ENCODE measurements at places on chromosomes 12 and 14.

DNA sequence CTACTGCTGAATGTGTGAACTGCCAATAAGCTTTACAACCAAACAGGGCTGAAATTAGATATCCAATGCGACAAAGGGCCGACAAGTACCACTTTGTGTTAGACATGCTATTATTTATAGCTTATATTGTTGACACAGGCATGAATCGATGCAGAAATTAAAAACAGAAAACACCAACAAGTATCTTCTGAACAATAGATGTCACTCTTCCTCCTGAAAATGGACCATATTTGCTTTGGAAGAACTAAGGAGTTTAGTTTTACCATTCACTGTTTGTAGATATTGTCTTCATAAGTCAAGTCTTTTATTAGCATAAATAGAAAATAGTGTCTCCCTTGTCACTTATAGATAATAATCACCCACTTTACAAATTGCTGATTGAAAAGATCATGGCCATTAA lies 86.5 kb downstream of the LRIG3 start:
- no peak for DNase-seq
- H3K27ac ChIP-seq: no peak overlapping the region
- H3K36me3 ChIP-seq: no peaks in the 10 kb centered on the region
- no peaks in the 10 kb centered on the region for H3K4me1 ChIP-seq
- H3K27me3 ChIP-seq: no peaks in the 10 kb centered on the region

DNA sequence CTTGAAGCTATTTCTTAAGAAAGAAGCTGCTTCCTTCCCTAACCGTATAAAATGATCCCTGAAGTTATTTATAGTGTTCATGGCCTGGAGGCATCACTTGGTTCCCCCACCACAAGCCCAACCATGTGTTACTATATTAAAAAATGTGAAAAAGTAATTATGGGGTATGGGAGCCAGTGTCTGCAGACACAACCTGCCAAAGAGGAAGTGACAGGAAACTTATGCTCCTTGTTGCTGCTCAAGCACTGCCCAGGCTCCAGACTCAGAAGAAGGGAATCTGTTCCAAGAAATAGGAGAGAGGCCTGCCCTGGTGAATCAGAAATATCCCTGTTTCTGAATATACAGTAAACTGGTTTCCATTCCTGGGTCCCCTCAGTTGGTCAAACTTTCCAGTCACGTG lies 217.2 kb upstream of the BMP4 start:
- no peak overlapping the region for H3K27ac ChIP-seq
- no peak for DNase-seq
- peaks cover 7% of the 10 kb centered on the region for H3K4me1 ChIP-seq
- H3K36me3 ChIP-seq: no peaks in the 10 kb centered on the region

DNA sequence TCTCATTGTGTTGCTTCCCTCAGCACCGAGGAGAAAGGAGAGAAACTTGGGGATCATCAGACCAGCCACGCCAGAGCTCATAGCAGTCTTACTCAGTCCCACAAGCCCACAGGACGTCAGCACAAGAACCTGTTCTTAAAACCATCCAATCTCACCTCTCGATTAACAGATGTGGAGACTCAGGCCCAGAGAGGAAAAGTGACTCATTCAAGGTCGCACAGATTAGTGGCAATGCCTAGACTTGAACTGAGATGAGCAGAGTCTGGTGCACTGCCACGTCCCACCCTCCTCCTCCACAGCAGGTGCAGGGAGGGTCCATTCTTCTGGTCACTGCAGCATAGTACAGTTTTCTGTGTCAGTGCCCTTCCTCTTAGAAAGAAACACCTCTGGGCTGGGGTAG lies 154.9 kb upstream of the PZP start:
- H3K36me3 ChIP-seq: no peaks in the 10 kb centered on the region
- peaks cover 23% of the 10 kb centered on the region for H3K27me3 ChIP-seq
- no peak overlapping the region for H3K27ac ChIP-seq
- peaks cover 48% of the 10 kb centered on the region for H3K4me1 ChIP-seq

GRCh38 chr12:52119398-52120254 lies 40.1 kb downstream of the SMIM41 start:
- DNase-seq: peak; percentile 63
- no peak overlapping the region for H3K27ac ChIP-seq
- H3K27me3 ChIP-seq: peaks cover 38% of the 10 kb centered on the region
- H3K4me1 ChIP-seq: peaks cover 37% of the 10 kb centered on the region
- no peaks in the 10 kb centered on the region for H3K36me3 ChIP-seq

- DNase-seq: no peak
- no peak overlapping the region for H3K4me3 ChIP-seq
- no peak overlapping the region for H3K27ac ChIP-seq
- no peaks in the 10 kb centered on the region for H3K4me1 ChIP-seq
- H3K36me3 ChIP-seq: no peaks in the 10 kb centered on the region
Observed at GRCh38 chr12:23380419-23381100, 568.9 kb downstream of the SOX5 start.

DNA sequence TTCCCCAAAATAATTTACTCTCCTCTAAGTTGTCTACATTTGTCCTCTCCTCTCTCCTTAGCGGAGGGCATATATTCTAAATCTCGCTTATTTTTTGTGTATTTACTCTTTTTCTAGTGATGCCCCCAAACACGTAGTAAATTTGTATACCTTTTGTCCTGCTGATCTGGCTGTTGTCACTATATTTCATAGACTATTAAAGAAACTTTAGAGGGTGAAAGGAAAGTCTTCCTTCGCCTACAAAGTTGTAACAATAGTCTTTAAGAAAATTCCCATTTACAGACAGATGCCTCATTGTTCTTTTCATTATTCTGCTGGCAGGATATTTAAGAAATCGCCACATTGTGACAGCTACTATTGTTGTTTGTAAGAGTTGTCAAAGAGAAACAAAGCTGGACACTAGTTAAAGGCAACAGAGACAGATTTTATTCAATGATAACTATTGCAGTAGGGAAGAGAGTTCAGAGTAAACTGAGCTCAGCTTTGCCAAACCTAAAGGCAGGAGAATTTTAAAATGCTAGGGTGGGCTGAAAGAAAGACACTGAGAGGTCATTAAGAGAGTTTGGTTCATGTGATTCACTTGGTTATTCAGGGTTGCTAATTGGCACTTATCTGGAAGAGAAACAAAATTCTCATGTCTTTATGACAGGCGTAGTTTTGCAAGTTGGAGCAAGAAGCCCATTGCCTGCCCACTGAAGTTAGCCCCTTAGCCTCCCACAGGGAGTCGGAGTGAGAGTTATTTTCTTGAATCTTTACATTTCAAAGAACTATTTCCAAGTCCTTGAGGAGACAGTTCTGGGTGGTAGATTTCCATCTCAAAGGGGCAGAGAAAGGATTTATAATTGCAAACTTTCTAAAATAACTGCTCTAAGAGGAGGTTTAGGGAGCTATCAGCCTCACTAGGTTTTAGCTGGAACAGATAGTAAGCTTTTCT lies 1272.5 kb upstream of the SEL1L start:
- no peaks in the 10 kb centered on the region for H3K27me3 ChIP-seq
- no peak for DNase-seq
- H3K27ac ChIP-seq: no peak overlapping the region
- no peak overlapping the region for H3K4me3 ChIP-seq
- H3K36me3 ChIP-seq: no peaks in the 10 kb centered on the region

DNA sequence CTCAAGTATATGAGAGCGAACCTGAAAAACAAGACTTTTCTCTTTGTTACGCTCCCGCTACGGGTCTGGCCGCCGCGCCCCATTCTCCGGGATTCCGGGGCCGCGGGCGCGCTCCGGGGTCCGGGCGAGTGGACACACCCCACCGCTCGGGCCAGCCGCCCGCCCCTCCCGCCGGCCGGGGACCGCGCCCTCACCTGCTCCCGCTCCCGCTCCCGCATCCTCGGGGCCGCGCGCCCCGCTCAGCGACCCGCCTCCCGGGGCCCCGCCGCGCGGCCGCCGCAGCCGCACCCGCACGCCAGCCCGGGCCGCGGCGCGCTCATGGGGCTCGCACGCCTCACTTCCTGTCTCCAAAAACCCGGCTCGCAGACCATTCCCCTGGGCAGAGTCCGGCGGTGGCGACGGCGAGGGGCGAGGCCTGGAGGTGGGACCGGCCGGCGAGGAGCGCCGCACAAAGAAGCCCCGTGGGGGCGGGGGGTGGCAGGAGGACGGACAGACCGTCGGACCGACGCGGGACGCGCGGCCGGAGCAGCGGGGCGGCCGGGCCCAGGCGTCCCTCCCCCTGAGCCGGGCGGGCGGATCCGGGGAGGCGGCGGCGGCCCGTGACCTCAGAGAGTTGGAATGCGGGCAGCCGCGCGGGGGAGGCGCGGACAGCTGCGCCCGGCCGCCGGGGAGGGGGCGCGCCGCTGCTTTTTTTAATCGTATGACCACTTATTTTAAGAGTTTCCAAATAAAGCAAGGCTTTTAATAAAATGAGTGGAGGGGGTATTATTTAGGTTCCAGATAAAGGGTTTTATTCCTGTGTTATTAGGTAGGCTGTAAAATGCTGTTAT lies at the start of gene PTPN21:
Gene PTPN21 (minus strand): TSS at position 551 of the 830 bp plus-strand sequence. CDS start 4,590 bp downstream, outside the sequence.
- H3K27me3 ChIP-seq: peaks cover 70% of the 10 kb centered on the region
- no peak for DNase-seq
- H3K4me1 ChIP-seq: peaks cover 42% of the 10 kb centered on the region
- H3K4me3 ChIP-seq: peak within 1 kb of the TSS; percentile 72
- no peaks in the 10 kb centered on the region for H3K36me3 ChIP-seq
- H3K27ac ChIP-seq: no peak within 1 kb of the TSS

GRCh38 chr12:89892436-89892835 lies 183.8 kb upstream of the ATP2B1 start:
- H3K4me3 ChIP-seq: no peak overlapping the region
- peaks cover 23% of the 10 kb centered on the region for H3K4me1 ChIP-seq
- DNase-seq: no peak

GRCh38 chr14:67569651-67570290 lies 30.3 kb downstream of the PIGH start:
- no peaks in the 10 kb centered on the region for H3K27me3 ChIP-seq
- H3K36me3 ChIP-seq: no peaks in the 10 kb centered on the region
- no peaks in the 10 kb centered on the region for H3K4me1 ChIP-seq
- H3K27ac ChIP-seq: no peak overlapping the region

DNA sequence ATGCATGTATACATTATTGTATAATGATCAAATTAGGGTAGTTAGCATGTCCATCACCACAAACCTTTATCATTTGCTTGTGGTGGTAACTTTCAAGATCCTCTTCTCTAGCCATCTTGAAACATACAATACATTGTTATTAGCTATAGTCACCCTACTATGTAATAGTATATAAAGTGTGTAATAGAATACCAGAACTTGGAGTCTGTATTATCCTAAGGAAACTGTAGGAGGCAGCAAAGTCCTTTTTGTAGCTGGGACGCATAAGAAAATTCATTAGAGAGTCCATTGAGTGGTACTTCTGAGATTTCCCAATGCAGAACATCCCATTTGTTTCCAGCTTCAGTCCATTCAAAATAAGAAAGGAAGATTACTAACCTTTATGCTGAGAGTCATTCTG lies 325.9 kb upstream of the LRFN5 start:
- DNase-seq: no peak
- H3K4me1 ChIP-seq: no peaks in the 10 kb centered on the region
- no peak overlapping the region for H3K27ac ChIP-seq
- H3K36me3 ChIP-seq: no peaks in the 10 kb centered on the region
- H3K4me3 ChIP-seq: no peak overlapping the region
